ENCODE measurements at places on chromosomes 4 and X.
A peak's percentile ranks its signal among the peaks of the same experiment; 100 is the strongest.

DNA sequence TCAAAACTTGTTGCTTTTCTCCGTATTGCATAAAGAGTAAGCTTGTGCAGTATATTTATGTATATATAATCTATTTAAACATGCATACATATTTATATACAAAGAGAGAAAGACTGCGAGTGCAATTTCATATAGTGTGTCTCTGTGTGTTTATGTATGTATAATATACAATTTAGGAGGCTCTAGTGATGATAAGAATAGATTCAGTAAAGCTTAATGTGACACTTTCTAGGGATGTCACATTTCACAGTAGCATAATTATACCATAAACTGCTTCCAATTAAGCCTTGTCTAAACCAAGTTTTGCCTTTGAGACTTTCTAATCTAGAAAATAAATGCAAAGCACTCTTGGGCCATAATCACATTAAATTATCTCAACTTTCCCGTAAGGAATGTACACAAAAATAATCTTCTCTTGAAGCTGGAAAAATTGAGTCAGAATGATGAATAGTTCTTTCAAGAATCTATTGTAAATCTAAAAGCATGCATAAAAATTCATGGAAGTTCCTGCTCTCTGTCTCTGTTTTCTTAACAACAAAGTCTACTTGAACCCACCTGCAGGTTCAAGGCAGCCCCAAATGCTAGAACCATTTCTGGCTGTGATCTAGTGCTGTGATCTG lies 114.1 kb upstream of the NPY2R start:
- no peak for DNase-seq

GRCh38 chr4:181364504-181364903 lies 878.7 kb upstream of the TENM3 start:
- no peak for DNase-seq

DNA sequence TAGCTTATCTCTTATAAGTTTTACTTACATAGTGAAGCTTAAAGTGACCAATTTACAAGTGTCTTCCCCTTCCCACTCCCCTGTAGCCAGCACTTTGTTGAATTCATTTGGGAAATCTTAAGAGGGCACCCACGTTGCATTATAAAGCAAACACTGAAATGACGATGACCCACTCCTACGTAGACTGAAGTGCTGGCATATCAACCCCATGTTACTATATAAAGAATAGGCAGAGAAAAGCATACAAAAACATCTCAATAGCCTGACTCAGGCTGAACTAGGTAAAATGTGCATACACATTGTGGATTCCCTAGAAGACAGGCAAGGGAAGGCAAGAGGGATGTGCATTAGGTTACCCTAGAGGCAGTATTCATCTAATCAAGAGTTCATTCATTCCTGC lies 313.4 kb downstream of the TENM3 start:
- DNase-seq: no peak

DNA sequence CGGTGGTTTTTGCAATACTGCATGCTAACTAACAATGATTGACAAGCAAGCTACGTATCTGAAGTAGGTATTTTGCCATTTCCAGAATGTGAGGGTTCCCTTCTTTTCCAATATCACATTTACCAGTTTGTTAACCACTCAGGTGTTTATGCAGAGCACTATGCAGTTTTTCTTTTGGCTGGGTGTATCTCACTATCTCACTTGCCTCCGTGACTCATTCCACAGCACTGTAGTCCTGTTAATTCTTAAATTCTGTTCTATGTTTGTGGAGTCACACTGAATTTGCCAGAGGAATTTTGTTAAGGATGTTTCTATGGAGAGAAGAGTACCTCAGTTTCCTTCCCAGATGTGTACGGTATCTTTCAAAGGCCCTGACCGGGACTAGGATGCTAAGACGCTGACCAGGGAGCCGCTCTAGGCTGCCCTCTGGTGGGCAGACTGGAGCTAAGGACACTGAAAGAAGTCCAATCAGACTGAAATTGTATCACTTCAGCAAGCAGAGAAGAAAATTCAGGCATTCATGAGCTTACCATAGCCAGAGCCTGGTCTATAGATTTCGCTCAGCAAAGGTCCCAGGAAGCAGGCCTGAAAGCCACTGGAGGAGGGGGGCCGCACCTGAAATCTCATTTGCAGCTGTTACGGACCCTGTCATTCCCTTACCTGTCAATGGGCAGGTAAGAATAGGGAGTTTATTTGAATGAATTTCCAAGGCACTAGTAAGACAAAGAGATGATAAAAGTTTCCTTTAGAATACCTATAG lies 388.4 kb upstream of the SPOCK3 start:
- DNase-seq: peak; percentile 47

GRCh38 chr4:157045507-157046127 lies 30.3 kb upstream of the GLRB start:
- peak; percentile 37 for DNase-seq

DNA sequence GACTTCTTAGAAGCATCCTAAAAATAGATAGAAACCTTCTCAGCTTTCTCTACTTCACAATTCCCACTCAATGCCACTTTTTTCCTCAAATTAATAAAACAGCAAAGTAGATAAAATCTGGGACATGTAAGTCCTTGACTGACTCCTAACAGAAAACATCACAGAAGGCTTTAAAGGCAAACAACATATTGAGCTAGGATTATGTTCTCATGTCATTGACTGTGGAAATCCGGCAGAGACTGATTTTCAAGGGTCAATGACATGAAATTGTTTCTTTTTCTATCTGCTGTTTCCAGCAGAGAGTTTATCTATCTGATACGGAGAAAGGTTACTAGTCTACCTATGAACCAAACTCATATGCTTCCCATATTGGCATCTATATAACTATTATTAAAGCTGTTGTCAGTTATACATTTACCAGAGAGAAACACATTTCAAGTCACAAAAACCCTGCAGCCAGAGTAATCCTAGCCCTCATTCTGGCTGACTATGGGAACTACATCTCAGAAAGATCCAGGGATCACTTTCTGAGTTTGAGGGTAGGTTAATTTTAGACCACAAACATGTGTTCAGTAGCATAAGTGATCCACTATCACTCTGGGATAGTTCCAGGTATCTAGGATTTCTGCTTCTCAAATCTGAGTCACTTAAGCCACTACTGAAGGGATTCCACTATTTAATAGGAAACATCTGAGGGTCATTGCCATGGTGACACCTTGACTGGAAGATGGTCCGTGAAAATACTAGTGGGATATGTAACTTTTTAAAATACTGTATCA lies 147.6 kb downstream of the PPP3CA start:
- no peak for DNase-seq

- DNase-seq: no peak
Measured at GRCh38 chr4:189659287-189659686, 281.4 kb upstream of the FRG1 start.

Measured in SK-N-DZ (cell line).